ENCODE measurements at places on chromosomes 1 and 21.
A peak's percentile ranks its signal among the peaks of the same experiment; 100 is the strongest.

DNA sequence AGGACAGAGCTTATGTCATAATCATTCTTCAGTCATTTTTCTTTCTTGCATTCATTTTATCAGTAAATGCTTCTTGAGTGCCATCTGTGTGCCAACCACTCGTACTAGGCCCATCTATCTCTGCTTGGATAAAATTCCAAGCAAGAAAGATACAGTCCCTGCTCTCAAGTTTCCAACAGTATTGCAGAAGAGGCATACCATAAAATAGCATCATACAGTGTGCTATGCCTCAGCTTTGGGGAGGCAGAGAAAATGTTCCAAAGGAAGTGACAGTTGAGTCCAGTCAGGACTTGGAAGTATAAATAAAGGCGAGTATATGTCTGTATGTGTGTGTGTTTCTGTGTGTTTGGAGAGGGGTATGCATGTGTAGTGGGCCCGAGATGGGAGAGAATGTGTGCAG lies 113.4 kb upstream of the HOOK1 start:
- DNase-seq, result no peak

- DNase-seq, result no peak
Measured at GRCh38 chr1:156961709-156962108, 41.3 kb downstream of the LRRC71 start.

DNA sequence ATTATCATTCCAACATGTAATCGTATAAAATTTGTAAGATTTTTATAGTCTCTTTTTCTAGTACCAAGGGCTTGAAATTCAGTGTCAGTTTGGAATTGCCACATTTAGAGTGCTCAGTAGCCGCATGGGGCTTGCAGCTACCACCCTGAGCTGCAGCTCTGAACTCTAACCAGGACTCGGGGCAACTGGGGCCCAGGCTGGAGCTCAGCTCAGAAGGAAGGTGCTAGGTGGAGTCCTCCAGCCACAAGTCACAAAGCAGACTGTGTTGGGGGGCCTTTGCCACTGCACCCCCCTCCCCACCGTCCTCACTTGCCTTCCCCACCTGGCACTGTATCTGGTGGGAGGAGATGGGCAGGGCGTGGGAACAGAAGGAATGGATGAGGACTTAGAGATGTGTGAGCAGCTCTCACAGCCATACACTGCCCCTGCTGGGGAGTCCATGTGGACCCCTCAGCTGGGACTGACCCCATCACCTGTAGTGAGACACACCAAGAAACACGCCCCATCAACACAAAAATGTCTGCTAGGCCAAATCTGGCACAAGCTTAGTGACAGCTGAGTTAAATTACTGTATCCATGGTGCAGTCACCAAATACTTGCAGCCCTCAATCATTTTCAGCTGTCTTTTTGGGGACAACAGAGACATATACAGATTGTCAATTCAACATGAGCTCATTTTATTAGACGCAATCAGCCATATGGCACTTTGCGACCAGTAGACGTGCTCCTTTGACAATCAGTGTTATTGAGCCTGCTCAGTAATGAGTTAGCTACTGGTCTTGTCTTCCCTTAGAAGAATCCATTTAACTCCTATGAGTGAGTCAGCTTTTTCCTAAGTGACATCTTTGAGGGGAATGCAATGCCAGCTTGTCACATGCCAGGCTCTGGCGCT lies 241.7 kb upstream of the RAB4A start:
- DNase-seq, result no peak

- DNase-seq, result no peak
Measured at GRCh38 chr21:27104846-27105431, 138.1 kb upstream of the ADAMTS5 start.

GRCh38 chr1:205484985-205485967 lies 19.2 kb upstream of the CDK18 start:
- peak; percentile 73 for DNase-seq

Measured in NCI-H2029 treated with DMSO at 0.1 percent for 48 hours (cell line).